LHCN-M2 (cell line): ENCODE measurements at places on chromosomes 12 and 14.

DNA sequence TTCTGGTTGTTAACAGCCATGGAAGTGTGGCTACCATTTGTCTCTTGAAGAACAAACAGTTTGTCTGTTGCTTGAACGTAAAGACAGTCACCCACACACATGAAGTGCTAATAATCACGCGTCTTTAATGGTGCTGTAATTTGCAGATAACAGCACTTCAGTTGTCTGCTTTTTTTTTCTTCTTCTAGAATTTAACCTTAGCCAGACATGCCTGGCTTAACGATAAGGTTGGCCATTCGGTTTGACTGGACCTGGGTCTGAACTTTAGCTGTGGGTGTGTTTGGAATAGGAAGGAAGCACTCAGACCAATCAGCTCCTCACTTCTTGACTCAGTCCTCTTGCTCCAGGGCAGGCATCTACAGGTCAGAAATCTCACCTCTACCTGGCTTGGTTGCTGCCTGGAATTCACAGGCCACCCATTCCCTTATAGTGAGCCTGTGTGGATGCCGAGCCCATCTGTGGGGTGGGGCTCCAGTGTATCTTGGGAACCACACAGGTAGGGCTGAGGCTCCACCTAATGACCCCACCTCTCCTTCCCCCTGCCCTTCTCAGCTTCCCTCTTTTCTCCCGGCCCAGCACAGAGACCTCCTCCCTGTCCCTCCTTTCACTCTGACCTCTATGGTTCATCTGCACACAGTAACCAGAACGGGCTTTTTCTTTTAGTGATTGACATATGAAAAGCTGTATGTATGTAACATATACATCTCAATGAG lies 246.4 kb upstream of the PWP1 start:
- no peak for DNase-seq

DNA sequence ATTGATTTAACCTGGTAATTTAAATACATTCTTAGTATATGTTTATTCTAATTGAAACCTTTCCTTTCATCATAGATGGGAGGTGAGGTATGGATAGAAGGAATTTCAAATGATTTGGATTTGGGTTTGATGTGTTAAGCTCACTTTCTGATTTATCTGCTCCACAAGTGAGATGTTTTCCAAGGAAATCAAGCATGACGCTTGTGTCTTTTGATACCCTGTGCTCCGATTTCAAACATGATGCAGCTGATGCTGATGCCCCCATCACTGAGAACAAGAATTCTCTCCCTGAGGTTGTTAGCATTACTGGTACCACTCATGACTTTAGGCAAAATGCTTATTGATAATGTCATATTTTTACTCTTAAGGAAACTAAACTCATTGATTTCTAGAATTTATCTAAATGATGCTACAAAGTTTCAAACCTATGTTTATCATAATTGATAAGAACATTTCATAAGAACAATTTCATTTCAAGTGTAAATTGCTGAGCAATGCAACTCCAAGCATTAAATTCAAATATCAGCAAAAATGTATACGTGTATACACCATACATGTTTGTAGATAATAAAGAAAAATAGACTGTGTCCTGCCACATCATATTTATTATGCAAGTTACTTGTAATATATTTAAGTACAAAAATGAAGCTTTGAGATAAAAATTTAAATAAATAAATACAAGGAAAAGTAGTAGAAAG lies 75.5 kb upstream of the LRIG3 start:
- no peak for DNase-seq

DNA sequence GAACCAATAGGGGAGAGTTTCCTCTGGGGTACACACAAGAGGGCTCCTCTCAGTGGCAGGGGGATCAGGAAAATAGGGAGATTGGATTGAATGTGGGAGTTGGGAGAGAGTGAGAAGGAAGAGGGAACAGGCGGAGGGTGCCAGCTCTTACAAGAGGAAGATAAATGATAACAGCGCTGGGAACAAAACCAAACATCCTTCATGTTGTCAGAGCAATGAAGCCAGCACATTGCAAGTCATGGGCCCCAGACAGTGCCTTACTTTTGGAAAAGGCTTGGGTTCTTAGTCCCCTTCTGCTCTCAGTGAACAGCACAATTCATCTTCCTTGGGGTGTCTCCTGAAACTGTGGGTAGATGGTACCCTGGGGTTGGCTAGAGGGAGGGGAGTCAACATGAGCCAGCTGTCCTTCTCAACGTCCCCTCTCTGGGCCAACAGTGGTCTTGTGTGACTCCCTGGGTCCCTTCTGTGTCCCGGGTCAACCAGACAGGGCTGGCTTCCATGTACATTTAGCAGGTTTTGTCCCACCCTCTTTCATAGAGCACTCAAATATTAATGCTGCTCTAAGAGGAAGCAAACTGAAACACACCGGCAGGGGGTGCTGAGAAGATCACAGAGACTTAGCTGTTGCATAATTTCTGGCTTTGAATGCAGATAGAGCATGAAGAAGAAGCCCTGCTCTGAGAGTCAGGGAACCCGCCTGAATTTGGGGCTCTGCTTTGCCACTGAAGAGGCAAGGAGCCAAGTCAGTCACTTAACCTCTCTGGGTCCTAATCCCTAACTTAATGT lies 138.5 kb downstream of the ESRRB start:
- no peak for DNase-seq

DNA sequence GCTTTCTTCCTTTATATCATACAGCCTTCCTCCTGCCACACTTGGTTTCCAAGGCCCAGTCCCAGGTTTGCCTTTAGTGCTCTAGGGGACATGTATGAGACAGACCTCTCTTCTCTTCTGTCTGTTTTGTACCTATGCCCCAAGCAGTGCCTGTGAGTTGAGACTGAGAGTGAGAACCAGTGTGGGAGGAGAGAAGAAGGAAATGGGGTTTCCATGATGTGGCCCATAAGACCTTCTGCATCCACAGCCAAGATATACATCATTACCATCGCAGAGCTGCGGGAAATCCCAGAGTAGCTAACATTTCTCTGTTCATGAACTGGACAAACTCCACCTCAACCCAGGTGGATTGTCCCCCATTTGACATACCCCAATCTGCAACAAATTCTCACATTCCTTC lies 2.8 kb downstream of the TESPA1 start:
- DNase-seq: no peak

DNA sequence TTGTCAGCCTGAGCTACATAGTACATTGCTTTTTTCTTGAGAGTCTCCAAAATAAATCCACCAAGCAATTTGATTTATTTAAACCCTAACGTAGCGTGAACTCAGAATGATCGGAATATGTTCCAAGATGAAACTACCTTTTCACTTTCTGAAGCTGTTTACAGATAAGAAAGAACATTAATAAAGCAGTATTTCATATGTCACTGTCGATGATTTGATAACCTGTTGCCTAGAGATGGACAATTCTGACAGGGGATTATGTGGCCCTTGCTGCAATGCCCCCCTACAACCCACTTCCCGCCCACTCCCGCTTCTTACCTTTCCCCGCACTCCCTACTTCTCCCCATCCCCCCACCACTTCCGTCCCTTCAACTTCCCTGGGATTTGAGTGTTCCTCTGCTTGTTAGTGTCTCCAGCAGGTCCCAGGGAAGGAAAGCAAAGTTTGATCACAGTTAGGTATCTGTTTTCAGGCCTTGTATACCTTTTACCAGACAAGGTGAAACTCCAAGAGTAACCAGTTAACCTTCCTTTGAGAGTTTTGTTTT lies 229.2 kb upstream of the HMGA2 start:
- no peak for DNase-seq

DNA sequence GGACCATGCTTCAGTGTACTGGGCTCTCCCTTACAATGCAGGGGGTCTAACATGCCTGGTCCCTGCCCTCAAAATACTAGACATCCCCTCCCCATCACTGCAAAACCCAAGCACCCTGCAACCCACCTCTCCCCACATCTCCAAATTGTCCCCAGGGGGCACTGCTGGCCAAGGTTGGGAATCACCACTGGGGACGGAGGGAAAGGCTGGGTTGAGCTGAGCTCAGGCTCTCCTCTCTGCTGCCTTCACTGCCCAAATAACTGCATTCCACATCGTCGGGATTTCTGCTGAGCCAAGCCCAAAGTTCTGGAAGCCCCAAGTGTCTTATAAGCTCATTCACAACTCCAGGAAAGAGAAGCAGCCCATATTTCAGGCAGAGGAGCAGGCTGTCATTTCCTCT lies 69.6 kb downstream of the NT5DC3 start:
- peak; percentile 39 for DNase-seq

DNA sequence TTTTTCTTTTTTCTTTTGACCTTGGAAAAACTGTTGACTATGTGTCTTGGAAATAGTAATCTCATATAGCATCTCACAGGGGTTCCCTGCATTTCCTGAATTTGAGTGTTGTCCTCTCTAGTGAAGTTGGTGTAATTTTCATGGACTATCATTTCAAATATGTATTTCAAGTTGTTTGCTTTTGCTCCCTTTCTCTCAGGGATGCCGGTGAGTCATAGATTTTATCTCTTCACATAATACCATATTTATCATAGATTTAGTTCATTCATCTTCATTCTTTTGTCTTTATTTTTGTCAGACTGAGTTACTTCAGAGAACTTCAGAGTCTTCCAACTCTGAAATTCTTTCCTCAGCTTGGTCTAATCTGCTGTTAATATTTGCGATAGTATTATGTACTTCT lies 1320.6 kb downstream of the LRFN5 start:
- DNase-seq: no peak

DNA sequence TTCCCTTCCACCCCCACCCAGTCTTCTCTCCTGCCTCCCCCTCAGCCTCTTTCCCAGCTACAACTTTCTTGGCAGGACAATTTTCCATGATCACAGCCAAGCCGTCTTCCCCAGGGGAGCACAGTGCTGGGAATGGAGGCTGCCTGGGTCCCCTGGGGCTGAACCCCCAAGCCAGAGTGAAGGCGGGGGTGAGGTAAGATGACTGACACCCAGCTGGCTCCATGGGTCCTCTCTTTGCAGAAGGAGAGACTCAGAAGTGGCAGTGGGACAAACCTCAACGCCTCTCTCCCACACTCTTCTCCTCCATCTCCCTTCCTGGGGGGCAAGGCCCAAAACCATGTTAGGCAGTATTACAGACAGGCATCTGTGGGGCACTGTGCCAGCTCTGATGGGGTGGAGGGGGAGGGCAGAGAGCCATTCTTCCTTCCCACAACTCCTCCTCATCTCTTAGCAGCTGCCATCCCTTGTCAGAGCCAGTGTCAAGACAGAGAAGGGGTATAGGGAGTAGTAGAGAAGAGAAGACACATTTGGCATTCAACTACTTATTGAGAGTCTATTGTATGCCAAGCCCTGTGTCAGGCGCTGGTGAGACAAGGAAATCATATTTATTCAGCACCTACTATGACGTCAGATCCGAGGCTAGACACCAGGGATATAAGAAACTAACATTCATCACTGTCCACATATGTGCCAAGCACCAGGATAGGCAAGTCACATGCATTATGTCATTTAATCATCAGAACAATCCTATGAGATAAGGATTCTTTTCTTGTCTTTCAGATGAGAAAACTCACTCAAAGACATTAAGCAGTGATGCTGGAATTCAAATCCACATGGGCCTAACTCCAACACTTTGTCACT lies 3.6 kb downstream of the ITGA7 start:
- DNase-seq: peak; percentile 99

- no peak for DNase-seq
Measured at GRCh38 chr12:44929236-44929885, 53.2 kb upstream of the NELL2 start.

DNA sequence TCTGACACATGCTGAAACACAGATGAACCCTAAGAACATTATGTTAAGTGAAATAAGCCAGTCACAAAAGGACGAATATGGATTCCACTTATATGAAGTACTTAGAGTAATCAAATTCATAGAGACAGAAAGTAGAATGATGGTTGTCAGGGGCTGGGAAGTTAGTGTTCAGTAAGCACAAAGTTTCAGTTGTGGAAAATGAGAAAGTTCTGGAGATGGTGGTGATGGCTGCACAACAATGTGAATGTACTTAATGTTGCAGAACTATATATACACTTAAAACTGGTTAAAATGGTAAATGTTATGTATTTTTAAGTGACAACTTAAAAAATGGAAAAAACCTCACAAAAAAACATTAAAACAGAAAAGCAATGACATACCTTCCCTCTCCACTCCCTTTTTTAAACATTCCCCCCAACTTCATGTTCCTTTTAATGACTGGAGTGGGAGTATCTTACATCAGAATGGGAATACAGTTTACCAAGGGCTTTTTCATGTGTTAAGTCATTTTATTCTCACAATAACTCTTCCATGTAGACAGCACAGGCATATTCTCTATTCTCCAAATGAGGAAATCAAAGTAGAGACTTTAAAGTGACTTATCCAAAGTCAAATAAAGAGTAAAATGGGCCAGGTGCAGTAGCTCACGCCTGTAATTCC lies 24.0 kb downstream of the BTBD7 start:
- no peak for DNase-seq

DNA sequence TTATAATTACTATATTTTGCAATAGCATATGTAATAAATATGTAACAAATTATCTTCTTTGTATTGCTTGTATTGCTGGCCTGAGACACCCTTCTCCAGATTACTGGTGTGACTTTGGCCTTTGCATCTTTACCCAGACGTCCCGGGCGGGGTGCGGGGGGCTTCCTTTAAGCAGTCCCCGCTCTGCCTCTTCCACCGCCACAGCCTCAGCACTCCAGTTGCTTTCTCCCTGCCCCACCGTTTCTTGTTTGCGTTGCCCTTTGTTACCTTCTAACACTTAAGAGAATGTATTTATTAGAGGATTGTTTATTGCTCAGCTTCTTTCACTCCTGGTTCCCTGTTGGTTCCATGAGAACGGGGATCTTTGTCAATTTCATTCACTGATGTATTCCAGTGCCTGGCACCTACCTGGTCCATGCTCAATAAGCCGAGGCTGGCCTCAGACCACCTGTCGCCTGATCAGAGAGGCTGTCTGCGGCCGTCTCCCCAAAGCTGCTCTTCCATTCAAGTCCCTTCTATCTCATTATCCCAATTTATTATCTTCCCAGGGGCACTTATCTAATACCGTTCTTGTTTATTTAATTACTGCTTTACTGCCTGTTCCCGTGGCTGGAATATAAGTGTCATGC lies 100.5 kb upstream of the RFLNA start:
- no peak for DNase-seq

DNA sequence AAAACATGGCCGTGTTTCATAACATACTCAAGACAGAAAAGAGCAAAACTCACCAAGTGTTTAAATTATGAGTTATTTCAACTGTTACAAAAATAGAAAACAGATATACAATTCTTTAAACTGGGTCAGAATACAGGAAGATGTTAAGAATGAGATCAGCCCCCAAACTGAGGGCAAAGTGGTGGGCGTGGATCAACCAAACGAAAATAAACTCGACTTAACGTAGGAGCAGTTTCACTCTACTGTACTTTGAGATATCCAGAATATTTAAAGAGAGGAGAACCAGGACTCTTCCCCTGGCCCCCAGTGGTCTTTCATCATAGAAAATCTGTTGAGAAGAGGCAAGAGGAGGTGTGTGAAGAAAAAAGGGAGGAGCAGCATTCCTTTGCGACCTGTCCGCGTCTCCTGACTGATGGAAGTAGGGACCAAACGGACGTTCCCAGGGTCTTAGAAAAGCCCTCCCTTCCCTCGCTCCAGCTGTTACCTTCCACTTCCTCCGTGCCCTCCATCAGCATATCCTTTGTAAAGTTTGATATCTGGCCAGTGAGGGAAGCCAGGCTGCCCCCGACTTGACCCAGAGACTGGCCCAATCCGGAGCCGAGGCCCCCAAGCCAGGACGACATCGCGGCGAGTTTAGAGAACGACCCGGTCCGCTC lies 668 bp downstream of the TRIP11 start:
- DNase-seq: peak; percentile 77

- no peak for DNase-seq
Measured at GRCh38 chr12:111519083-111519482, 80.0 kb downstream of the ATXN2 start.

GRCh38 chr14:34023824-34024767 lies 73.2 kb upstream of the EGLN3 start:
- DNase-seq: no peak

GRCh38 chr12:14710632-14711320 lies 14.4 kb upstream of the GUCY2C start:
- DNase-seq: peak; percentile 14
